Activated CD4-positive, alpha-beta memory T cell treated with anti-CD3 and anti-CD28 coated beads for 36 hours (primary cell): ENCODE measurements at places on chromosomes 6 and 20. TPM values are rescaled to one million over a fixed set of nuclear protein-coding genes. Genes with fewer than 3 reads are reported as not detected.

The ZNF391 gene
- 2.8 TPM for total RNA-seq

The HMGCLL1 gene
- total RNA-seq: not detected

The VEGFA gene
- 28.9 TPM for total RNA-seq

The GJA10 gene
- total RNA-seq: not detected

The IP6K3 gene
- total RNA-seq: not detected

The VARS2 gene
- 56.9 TPM for total RNA-seq
